ENCODE measurements at places on chromosomes 12 and 14.

GRCh38 chr12:95429172-95429510, 44.8 kb upstream of the METAP2 start:
- DNase-seq = no peak

- DNase-seq = no peak
Observed at GRCh38 chr14:73887318-73887616, 608 bp downstream of the ZNF410 start.

GRCh38 chr12:92216092-92216491, 70.4 kb upstream of the BTG1 start:
- DNase-seq = no peak

GRCh38 chr12:115155665-115156645, 472.0 kb upstream of the TBX3 start:
- DNase-seq = peak; percentile 94

DNA sequence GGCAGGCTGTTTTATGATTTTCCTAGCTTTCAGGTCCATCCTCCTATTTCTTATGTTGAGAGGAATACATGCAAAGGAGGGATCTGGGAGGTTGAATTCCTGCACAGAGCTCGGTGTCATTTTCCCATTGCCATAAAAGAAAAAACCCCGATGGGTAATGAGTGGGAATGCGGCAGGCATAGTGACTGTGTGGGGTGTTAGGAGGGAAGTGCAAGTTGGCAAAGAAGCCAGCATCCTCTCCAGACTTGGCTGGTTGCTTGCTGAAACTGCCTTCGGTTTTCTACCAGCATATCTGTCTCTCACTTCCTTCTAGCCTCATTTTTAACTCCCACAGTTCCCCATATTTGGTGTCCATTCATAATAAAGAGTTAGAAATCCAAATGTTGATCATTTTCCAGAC, 1046.1 kb downstream of the SLC6A15 start:
- no peak for DNase-seq

- no peak for DNase-seq
Observed at GRCh38 chr14:67853715-67854114, 34.1 kb downstream of the RAD51B start.

DNA sequence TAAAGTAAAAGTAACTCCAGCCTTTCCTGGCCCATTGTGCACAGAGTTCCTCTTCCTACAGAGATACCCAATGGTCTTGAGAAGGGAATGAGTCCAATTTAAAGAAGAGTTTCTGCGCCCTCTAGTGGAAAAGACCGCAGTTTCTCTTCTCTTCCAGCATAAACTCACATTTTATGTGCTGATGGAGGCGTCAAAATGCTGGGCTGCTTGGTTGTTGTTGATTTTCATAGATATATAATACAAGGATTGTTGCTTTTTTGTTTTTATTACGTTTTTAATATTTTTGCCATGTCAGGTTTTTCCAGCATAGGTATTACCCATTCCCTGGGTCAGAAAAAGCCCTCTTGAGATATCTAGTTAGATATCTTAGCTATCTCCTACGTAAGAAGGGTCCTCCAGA, 356.9 kb upstream of the STXBP6 start:
- peak; percentile 8 for DNase-seq

DNA sequence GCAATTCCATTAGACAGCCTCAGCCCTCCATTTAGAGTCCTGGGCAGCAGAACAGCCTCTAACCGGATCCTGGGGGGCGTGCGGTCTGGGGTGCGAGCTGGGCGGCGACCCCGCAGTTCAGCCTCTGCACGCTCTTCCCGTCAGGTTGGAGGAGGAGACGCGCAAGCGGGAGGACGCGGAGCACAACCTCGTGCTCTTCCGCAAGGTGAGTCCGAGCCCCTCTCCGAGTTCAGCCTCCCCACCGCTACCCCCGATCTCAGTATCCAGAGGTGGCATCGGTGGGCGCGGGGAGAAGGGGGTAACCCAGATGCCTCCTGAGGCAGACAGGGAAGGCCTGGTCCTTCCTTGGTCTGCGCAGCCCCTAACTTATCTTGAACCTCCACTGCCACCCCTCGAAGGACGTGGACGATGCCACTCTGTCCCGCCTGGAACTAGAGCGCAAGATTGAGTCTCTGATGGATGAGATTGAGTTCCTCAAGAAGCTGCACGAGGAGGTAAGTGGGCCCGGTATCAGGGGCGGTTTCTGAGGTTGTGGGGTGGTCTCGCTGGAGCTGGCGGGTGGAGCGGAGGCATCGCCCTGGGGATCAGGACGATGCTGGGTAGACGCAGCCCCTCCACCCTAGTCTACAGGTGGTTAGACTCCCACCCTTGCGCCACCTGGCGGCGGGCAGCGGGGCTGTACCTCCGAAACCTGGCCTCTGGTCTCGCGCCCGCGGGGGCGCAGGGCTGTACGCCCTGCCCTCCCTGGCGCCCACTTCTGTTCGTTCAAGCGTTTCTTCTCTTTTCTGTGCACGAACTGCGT, 1.3 kb downstream of the PRPH start:
- no peak for DNase-seq

- DNase-seq = no peak
Observed at GRCh38 chr14:69451941-69452340, 32.6 kb upstream of the PLEKHD1 start.

DNA sequence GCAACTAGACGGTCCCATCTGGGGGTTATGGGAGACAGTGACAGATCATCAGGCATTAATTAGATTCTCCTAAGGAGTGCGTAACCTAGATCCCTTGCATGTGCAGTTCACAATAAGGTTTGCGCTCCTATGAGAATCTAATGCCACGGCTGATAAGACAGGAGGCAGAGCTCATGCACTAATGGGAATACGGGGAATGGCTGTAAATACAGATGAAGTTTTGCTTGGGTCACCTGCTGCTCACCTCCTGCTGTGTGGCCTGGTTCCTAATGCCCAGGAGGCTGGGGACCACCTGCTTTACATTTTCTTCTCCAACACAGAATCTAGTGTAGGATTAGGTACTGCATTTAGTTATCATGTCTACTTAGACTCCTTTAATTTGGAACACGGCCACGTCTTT, 49.7 kb upstream of the SAV1 start:
- DNase-seq = no peak

GRCh38 chr12:32398816-32399369, 465 bp upstream of the FGD4 start:
- no peak for DNase-seq

GRCh38 chr14:102819176-102819628, 42.0 kb downstream of the TRAF3 start:
- DNase-seq = no peak

DNA sequence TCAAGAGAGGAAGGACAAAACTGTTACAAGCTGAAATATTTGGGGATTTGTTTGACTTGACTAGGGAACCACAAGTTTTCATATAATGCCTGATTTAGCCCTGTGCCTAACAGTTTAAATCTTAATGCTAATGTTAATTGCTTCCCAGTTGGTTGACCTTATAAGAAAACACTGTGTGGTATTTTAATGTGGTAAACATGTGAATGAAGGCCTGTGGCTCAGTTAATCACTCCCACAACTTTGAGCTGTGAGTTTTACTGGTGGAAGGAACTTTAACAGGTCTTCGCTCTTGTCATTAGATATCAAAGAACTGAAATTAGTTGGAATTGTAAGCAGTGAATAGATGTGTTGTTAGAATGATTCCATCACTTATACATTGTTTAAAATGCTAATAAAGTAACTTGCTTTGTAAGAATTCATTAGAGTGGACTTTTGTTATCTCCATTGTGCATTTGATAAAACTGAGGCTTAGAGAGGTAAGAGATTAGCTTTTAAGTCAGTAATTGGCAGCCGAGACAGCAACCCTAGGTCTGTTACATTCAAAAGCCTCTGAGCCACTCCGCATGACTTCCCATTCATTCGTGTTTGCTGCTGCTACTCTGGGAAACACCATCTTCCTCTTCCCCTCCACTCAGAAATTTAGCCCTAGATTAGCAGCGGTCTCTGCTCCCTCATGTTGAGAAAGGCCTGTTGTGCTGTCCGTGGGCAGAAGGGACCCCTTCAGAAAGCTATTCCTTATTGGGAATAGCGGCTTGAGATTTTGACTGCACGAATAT, 1.0 kb upstream of the TBK1 start:
- peak; percentile 33 for DNase-seq

- DNase-seq = peak; percentile 11
Observed at GRCh38 chr12:2580821-2581220, 213.9 kb upstream of the FKBP4 start.

DNA sequence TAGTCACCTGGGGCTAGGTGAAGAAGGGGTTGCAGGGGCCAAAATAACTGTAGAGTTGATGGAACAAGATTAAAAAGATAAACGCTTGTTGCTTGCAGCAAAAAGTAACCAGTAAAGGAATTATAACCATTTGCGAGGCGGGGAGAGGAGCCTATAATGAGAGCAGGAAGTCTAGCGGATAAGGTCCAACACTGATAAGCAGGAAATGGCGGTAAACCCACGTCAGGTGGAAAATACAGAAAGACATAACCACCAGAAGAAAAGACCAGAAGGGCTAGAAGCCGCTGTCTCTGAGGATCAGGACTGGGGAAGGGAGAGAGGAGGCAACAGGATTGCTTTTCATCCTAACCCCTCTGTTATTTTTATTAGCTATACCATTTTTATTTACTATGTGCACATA, 303.3 kb downstream of the DPF3 start:
- no peak for DNase-seq

- no peak for DNase-seq
Observed at GRCh38 chr14:39592116-39592789, 160.0 kb upstream of the FBXO33 start.

DNA sequence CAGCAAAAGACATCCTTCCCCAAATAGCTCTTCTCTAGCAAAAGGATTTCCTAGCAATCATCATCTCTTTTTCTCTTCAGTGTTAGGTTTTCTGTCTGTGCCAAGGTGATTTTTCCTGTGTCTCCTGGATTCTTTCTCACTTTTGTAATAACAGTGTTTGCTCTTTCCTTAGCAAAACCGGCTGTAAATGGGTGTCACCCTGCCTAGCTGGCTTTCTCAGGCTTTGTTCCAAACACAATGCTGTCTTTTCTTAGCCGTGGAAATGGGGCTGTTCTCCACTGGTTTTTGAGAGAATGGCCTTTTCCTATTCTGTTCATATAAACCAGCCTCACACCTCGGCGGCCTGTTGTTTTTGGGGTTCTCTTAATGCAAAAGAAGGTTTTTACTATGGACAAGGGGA, 21.9 kb downstream of the JDP2 start:
- DNase-seq = no peak

DNA sequence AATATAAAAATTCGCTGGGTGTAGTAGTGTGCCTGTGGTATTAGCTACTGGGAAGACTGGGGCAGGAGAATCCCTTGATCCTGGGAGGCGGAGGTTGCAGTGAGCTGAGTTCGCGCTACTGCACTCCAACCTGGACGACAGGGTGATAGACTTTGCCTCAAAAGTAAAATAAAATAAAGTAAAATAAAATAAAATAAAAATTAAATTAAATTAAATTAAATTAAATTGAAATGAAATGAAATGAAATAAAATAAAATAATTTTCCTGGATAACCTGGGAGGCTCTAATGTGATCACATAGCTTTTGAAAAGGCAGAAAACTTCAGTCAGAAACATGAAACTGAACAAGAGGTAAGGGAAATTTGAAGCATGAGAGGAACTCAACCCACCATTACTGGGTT, 818.4 kb upstream of the ATXN7L3B start:
- no peak for DNase-seq

DNA sequence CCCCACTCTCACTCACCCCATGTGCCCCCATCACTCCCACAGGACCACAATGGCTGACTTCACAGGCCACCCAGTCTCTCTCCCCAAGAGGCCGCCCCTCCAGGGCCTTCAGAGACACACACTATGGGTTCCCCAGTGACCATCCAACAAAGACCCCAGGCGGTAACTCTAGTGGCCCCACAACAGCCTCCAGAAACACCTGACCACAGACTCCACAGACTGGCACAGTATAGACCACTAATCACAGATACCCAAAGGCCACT, 3.0 kb downstream of the ZNF605 start:
- no peak for DNase-seq

DNA sequence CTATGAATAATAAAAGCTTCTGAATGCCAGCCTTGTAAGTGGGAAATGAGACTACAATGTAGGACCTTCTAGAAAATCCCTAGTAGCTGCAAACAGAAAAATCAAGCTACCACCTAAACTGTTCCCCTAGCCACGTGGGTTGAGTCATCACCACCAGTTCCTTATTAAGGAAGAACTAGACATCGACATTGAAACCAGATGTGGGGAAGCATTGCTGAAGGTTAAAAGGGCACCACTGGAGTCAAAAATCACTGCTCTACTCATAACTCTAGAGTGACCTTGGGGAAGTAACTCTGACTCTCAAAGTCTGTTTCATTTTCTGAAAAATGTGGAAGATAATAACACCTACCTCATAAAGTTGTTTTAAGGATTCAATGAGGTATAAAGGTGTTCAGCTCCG, 9.4 kb upstream of the CNIH1 start:
- peak; percentile 68 for DNase-seq

DNA sequence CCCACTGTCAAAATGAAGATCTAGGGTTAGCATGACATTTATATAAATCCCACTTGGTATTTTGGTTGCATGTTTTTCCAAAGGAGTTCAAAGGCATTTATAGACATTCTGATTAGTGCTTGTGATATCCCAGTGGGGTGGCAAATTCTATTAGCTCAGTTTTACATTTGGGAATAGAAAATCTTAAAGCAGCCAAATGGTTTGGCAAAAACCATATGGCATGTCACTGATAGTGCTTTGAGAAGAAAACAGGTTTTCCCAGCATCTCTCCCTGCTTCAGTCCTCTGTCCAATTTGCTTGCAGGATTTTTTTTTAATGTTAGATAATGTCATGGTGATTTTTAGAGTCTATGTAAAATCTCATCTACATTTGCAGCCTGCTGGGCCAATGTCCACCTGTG, 225.1 kb upstream of the DIO3 start:
- DNase-seq = no peak

GRCh38 chr14:102196039-102196901, 56.6 kb downstream of the WDR20 start:
- no peak for DNase-seq

- DNase-seq = peak; percentile 83
Observed at GRCh38 chr12:59929110-59929509, 333.3 kb downstream of the SLC16A7 start.

DNA sequence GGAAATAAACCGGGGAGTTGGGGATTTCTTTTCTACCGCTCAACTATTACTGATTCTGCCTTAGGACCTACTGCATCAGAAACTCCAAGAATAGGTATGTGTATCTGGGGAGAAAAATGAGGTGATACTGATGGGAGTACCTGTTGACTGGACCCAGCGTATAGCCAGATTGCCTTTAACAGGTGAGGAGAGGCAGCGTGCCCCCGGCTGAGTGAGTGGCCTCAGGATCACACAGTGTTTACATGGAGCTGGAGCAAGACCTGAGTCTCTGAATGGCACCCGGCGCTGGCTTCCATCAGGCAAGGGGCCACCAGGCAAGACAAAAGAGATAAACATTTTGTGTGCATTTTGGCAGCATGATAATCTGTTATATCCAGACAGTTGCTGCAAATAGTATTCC, 496.2 kb downstream of the EGLN3 start:
- no peak for DNase-seq

- DNase-seq = no peak
Observed at GRCh38 chr14:80483331-80483730, 272.0 kb upstream of the DIO2 start.

GRCh38 chr12:48043771-48044170, 39.5 kb upstream of the COL2A1 start:
- no peak for DNase-seq

GRCh38 chr14:103122947-103123633, at the start of gene TNFAIP2:
Gene TNFAIP2, plus strand, starts transcription at chr14:103123461. Its CDS starts 2,997 bp downstream, at chr14:103126458.
- peak; percentile 53 for DNase-seq
